ENCODE measurements at places on chromosomes 1 and 21.

- DNase-seq, result peak; percentile 72
Observed at GRCh38 chr1:235093696-235094592, 34.7 kb downstream of the TOMM20 start.

GRCh38 chr1:228378873-228379460 is 27.7 kb downstream of the TRIM11 start:
- no peak for DNase-seq

- no peak for DNase-seq
Observed at GRCh38 chr1:98668733-98669132, 7.2 kb downstream of the SNX7 start.

DNA sequence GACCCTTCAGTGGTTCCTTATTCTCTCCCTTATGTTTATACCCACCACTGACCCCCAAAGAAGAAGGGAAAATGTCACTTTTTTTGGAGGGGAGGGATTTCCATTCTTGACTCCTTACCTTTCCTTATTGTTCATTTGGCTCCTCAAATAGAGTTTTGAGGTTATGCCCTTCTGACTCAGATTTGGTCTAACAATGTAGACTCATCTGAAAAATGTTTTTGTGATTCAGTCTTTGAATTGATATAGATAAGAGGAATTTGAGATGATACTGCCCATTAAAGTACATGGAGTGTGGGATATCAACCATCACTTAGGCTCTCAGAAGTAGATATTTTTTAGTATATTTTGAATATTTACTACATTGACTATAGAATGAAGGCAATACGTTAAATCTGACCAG is 16.1 kb downstream of the USP1 start:
- no peak for DNase-seq

GRCh38 chr21:33040215-33040614 is 14.5 kb downstream of the OLIG2 start:
- DNase-seq, result no peak

GRCh38 chr1:235637756-235638534 is 11.6 kb downstream of the GNG4 start:
- no peak for DNase-seq

GRCh38 chr21:40938078-40938477 is 91.1 kb upstream of the DSCAM start:
- DNase-seq, result no peak

All from activated CD4-positive, CD25-positive, alpha-beta regulatory T cell (primary cell).